ENCODE measurements at places on chromosomes 2 and 18.

DNA sequence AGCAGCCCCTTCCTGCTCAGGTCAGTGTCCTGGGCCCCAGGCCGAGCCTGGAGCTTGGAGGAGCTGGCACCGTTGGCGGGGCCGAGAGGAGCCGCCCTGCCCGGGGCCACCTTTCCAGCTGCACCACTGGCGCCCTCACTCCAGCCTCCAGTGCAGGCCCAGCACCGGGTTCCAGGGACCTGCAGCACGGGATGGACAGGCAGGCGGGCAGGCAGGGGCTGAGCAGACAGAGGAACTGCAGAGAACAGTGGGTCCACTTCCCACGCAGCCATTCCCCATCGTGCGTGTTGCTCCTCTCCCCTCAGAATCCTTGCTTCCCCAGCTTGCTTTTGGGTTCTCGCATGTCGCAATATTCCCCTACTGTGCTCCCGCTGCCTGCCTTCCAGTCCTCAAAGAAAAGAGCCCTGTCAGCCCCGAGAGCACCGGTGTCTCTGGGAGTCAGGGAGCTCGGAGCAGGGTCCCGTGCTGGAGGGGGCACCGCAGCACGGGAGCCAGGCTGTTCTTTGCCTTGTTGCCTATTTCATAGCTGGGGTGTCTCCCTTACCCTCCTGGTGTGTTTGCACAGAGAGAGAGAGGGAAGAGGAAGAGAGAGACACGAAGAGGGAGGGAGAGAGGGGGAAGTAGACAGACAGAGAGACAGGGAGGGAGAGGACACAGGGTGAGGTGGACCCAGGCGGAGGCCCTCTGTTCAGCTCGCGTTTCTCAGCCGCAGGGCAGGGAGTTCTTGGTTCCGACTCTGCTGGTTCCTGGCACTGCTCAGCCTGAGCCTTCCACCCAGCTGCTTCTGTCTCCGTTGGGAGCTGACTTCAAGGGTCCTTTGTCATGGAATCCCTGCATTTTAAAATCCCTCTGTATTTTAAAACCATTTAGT, 126.0 kb downstream of the MBP start:
- no peak for DNase-seq

DNA sequence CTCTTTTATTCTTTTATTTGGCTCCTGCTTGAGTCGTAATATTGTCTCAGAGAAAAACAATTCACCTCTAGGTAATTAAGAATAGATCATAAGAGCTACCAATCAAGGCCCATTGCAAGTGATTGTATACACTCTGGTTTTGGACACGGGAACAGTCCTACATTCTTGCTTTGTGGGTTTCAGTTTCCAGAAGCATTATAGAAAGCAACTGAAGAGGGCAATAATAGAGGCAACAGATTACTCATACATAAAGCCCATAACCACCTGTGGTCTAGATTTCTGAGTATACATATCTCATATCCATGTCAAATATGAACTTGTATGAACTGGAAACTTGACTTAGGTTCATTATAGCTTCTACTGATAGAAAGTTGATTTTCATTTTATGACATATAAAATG, 65.4 kb downstream of the DIS3L2 start:
- DNase-seq: no peak

GRCh38 chr2:165060411-165060810, 105.1 kb upstream of the SLC38A11 start:
- no peak for DNase-seq

GRCh38 chr2:7953195-7953594, 728.7 kb upstream of the ID2 start:
- DNase-seq: no peak

GRCh38 chr2:140498360-140498759, 1632.5 kb downstream of the LRP1B start:
- DNase-seq: no peak

- no peak for DNase-seq
Measured at GRCh38 chr2:222033541-222033940, 265.3 kb downstream of the PAX3 start.

DNA sequence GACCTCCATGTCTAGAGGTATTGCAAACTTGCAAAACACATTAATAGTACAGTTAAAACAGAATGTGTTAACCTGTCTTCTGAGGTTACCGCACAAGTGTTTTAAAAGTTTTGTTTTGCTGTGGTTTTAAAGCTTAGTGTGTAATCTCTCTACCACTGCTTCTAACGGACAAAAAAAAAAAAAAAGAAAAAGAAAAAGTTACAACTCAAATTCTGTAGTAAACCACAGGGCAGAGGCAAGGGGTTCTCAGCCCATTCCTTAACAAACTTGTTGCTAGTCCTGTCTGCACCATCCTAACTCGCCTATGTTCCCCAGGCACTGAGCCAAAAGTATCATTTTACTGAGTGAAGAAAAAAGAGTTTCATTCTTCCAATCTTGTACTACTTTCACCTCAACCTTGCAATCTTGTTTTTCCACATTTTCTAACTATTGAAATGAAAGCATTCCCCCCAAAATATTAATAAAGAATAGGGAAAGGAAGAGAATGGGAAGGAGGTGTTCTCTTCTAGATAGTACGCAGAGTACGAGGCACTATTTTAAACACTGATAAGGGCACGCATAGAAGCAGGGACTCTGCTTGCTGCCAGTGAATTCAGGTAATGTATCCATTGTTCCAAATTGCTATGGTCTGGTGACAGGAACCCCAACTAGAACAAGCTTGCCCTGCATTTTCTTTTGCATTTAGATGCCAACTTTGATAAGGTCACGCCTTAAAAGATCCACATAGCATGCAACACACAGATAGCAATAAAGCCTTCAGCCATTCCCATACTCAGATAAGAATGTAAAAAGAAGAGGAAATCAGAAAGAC, 47.1 kb downstream of the IKZF2 start:
- no peak for DNase-seq

DNA sequence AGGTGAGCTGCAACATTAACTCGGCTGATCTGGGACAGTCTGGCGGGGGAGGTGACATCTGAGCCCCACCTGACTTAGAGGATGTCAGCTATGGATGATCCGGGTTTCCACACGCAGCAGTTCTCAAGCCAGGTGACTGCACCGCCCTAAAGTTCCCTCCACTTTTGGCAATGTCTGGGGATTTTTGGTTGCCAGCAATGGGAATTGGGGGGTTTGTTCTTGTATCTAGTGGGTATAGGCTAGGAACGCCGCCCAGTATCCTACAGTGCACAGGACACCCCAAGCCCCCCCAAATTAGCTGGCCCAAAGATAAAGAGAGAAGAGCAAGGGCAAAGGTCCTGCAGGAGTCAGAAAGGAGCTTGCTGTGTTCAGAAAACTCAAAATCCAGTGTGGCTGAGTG, 544 bp upstream of the AGFG1 start:
- DNase-seq: no peak

DNA sequence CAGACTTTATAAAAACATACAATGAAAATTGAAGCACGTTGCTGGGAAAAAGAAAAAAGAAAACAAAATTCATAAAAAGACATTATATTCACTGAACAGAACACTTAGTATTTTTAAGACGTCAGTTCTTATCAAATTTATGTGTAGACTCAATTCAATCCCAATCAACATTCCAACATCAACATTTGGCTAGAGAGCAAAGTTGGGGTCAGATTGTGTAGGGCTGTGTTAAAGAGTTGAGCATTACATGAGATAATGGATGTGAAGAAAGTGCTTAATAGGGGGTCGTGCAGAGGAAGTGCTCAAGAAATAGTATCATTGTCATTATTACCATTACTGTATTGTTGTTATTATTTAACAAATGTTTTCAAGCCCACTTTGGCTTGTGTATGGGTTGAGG, 154.1 kb upstream of the TNP1 start:
- no peak for DNase-seq

DNA sequence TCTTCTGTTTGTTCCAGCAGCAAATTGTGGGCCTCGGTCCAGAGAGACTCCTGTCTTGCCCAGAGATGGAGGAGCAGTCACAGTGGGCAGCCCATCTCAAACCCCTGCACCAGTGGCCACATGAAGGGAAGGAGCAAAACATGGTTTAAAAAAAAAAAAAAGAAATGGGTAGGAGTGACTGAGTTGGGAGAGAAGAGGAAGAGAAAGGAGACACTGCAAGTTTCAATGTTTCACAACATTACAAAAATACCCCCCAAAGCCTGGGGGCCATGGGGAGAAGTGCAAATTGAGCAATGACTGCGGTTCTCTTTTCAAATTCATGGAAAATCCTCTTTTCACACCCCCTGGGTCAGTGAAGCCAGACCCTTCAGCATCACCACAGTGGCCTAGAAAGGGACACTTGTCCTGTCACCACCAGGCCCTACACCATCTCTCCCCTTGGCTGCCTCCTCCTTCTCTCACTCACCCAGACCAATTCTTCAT, 117.1 kb downstream of the ZFP36L2 start:
- no peak for DNase-seq

DNA sequence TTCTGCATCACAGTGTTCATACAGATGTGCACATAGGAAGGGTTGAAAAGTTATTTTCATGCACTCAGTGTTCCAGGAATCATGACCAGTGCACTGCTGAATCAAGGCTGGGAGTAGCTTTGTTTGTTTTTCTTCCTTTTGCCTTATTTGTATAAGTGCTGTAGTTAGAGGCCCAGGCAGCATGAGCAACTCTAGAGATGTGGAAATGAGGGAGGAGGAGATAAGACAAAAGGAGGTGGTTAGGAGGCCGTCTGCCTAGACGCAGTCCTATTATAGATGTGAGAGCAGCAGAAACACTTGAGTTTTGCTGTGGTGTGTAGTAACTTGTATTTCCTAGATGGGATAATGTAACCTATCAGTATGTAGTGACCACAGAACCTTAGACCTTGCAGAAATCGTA, 264.3 kb upstream of the RASGRP3 start:
- peak; percentile 29 for DNase-seq

- DNase-seq: no peak
Measured at GRCh38 chr2:232237464-232237863, 141.1 kb upstream of the ALPP start.

- DNase-seq: no peak
Measured at GRCh38 chr2:74632939-74633312, 15.2 kb downstream of the M1AP start.

- peak; percentile 86 for DNase-seq
Measured at GRCh38 chr2:189096769-189097447, 82.7 kb downstream of the COL5A2 start.

- no peak for DNase-seq
Measured at GRCh38 chr2:228430986-228431385, 249.5 kb upstream of the SPHKAP start.

GRCh38 chr18:61503688-61504087, 170.5 kb downstream of the CDH20 start:
- DNase-seq: no peak

Measured in kidney tubule cell (primary cell).